ENCODE measurements at places on chromosomes 3 and 15.

GRCh38 chr15:50355619-50355905, 564 bp upstream of the GABPB1 start:
- DNase-seq = no peak

- DNase-seq = no peak
Measured at GRCh38 chr3:176987901-176988650, 209.2 kb downstream of the TBL1XR1 start.

GRCh38 chr3:146625186-146625775, 20.1 kb upstream of the PLSCR5 start:
- no peak for DNase-seq

- DNase-seq = no peak
Measured at GRCh38 chr3:172569128-172570008, 46.1 kb upstream of the TNFSF10 start.

GRCh38 chr3:185313693-185314246, 49.2 kb upstream of the MAP3K13 start:
- DNase-seq = no peak

Measured in stimulated activated CD8-positive, alpha-beta memory T cell treated with anti-CD3 and anti-CD28 coated beads, Interleukin-12 subunit alpha, Interleukin-12 subunit beta, amount 100 ng/mL, for 1 hour (primary cell).